Hepatocyte (in vitro differentiated cells): ENCODE measurements at places on chromosomes 2 and 18. TPM values are rescaled to one million over a fixed set of nuclear protein-coding genes. Genes with fewer than 3 reads are reported as not detected.

DNA sequence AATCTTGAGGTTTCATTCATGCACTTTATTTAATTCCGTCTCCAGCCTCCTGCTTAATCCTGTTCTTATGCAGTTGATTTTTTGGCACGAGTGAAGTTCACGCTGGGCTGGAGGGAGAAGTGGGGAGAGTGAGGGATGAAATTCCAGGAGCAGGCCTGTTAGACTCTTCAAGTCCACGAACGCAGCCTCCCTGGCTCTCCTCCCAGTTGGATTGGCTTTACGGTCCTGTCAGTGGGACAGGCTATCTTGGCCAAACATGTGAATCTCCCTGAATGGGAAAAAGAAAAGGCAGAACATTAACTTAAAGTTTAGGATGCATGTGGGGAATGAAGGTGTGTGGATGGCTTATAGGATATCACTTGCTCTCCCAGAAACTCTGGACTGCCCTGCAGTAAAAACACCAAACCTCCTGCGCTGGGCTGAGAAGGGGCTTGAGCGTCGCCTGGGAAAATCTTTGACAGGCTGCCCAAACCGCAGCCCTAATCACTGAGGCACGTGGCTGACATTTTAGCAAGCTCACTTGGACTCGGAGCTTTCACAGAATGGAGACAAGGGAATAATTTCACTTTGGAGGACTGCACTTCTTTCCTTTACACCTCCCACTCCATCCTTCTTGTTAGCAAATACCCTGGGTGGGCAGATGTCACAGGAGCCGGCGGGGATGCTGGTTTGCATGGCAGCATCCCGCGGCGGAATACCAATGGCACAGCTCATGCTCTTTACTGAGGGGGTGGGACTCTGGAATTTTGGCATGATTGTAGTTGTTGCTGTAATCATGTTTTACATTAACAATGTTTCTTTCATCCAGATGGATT, 93.9 kb downstream of the ACKR3 start:
- DNase-seq = peak; percentile 40
- H3K27ac ChIP-seq = peak overlapping the region; percentile 42
- H3K36me3 ChIP-seq = no peaks in the 10 kb centered on the region
- no peaks in the 10 kb centered on the region for H3K27me3 ChIP-seq
- no peak overlapping the region for H3K4me3 ChIP-seq
- H3K4me1 ChIP-seq = peaks cover 39% of the 10 kb centered on the region

DNA sequence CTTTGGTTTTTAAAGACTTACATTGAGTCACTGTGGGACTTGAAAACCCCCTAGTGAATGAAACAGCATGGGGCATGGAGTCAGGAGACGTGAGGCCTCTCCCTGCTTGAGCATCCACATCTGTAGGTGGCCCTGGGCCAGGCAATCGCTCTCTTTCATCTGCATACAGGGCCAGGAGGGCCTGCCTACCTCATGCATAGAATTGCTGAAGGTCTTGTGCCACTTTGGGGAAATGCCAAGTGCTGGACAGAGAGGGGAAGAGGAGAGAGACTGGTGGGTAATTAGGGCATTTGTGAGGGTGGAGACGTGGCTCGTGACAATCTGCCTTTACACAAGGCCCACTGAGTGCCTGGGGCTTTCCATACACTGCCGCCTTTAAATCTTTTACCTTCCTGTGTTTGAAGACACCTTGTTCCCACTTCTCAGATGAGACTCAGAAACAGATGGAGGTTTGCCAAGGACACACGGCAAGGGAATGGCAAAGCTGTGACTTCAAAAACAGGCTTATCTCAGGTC, 322.2 kb upstream of the HS6ST1 start:
- no peak overlapping the region for H3K27ac ChIP-seq
- peaks cover 6% of the 10 kb centered on the region for H3K4me1 ChIP-seq
- H3K4me3 ChIP-seq = no peak overlapping the region
- DNase-seq = no peak

DNA sequence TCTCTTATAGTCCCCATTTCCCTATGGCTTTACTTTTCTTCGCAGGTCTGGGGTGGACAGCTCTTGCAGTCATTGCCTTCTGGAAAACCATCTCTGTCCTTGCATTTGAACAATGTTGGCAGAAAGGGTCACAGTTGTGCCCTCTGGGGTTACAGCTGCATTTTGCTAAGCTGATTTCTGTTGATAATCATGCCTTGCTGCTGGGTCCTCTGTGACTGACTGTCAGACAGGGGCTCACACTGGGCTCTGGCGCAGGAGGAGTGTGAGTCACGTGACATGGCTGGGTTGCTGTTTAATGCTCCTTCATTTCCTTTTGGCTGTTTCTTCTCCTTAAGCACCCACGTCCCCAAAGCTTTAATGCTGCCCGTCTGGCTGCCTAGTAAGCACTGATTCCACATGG, 196.6 kb upstream of the LHCGR start:
- H3K4me1 ChIP-seq = peaks cover 4% of the 10 kb centered on the region
- DNase-seq = no peak
- H3K27me3 ChIP-seq = no peaks in the 10 kb centered on the region
- H3K27ac ChIP-seq = no peak overlapping the region

DNA sequence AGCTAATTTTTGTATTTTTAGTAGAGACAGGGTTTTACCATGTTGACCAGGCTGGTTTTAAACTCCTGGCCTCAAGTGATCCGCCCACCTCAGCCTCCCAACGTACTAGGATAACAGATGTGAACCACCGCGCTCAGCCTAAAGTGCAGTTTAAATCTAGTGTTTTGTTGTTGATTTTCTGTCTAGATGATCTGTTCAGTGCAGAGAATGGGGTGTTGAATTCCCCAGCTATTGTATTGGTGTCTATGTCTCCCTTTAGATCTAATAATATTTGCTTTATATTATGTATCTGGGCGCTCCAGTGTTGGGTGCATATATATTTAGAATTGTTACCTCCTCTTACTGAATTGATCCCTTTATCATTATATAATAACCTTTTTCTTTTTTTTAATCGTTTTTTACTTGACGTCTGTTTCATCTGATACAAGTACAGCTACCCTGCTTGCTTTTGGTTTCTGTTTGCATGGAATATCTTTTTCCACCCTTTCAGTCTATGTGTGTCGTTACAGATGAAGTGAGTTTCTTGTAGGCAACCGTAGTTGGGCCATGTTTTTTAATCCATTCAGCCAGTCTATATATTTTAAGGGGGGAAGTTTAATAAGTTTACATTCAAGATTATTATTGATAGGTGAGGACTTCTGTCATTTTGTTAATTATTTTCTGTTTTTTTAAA, 34.3 kb downstream of the GALM start:
- no peak for DNase-seq
- no peak overlapping the region for H3K27ac ChIP-seq
- H3K4me1 ChIP-seq = peaks cover 27% of the 10 kb centered on the region
- no peaks in the 10 kb centered on the region for H3K36me3 ChIP-seq

- H3K27me3 ChIP-seq = no peaks in the 10 kb centered on the region
- H3K36me3 ChIP-seq = no peaks in the 10 kb centered on the region
- H3K4me3 ChIP-seq = no peak overlapping the region
- no peaks in the 10 kb centered on the region for H3K4me1 ChIP-seq
These were observed 144.7 kb upstream of the PGAP1 start for GRCh38 chr2:197071213-197071612.

- H3K27ac ChIP-seq = peak overlapping the region; percentile 95
- H3K27me3 ChIP-seq = no peaks in the 10 kb centered on the region
- peaks cover 35% of the 10 kb centered on the region for H3K4me1 ChIP-seq
- peak; percentile 76 for DNase-seq
- no peak overlapping the region for H3K4me3 ChIP-seq
- H3K36me3 ChIP-seq = no peaks in the 10 kb centered on the region
These were observed 10.0 kb downstream of the HK2 start for GRCh38 chr2:74843899-74844298.

GRCh38 chr18:48155856-48156255, 225.4 kb upstream of the SMAD2 start:
- H3K27me3 ChIP-seq = no peaks in the 10 kb centered on the region
- no peak for DNase-seq
- peaks cover 32% of the 10 kb centered on the region for H3K4me1 ChIP-seq
- no peak overlapping the region for H3K4me3 ChIP-seq

- H3K27me3 ChIP-seq = no peaks in the 10 kb centered on the region
- H3K4me1 ChIP-seq = no peaks in the 10 kb centered on the region
- H3K4me3 ChIP-seq = no peak overlapping the region
- no peak overlapping the region for H3K27ac ChIP-seq
- H3K36me3 ChIP-seq = peaks cover 3% of the 10 kb centered on the region
These were observed 56.3 kb downstream of the ZAP70 start for GRCh38 chr2:97769711-97770110.

- H3K36me3 ChIP-seq = no peaks in the 10 kb centered on the region
- no peak overlapping the region for H3K4me3 ChIP-seq
- DNase-seq = no peak
- no peaks in the 10 kb centered on the region for H3K4me1 ChIP-seq
These were observed 55.1 kb downstream of the FAM117B start for GRCh38 chr2:202689898-202690297.

GRCh38 chr2:167265004-167265403, 376.7 kb downstream of the XIRP2 start:
- DNase-seq = no peak
- no peaks in the 10 kb centered on the region for H3K27me3 ChIP-seq
- H3K4me1 ChIP-seq = no peaks in the 10 kb centered on the region

- no peaks in the 10 kb centered on the region for H3K27me3 ChIP-seq
- no peaks in the 10 kb centered on the region for H3K4me1 ChIP-seq
- DNase-seq = no peak
- H3K4me3 ChIP-seq = no peak overlapping the region
- H3K36me3 ChIP-seq = no peaks in the 10 kb centered on the region
These were observed 247.0 kb downstream of the KCNH7 start for GRCh38 chr2:162591403-162592083.

DNA sequence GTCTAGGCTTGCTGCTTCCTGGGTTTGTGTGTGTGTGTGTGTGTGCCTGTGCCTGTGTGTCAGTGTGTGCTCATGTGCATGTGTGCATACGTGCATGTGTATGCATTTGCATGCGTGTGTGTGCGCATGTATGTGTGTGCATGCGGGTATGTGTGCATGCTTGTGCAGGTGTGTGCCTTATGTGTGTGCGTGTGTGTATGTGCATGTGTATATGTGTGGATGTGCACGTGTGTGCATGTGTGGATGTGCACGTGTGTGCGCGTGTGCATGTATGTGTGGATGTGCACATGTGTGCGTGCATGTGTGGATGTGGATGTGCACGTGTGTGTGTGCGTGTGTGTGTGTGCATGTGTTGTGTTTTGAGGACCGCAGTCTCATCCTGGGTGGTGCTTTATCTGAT, 42.8 kb downstream of the LPIN1 start:
- no peaks in the 10 kb centered on the region for H3K27me3 ChIP-seq
- H3K4me3 ChIP-seq = no peak overlapping the region
- no peaks in the 10 kb centered on the region for H3K36me3 ChIP-seq
- DNase-seq = no peak

- no peak overlapping the region for H3K4me3 ChIP-seq
- H3K4me1 ChIP-seq = no peaks in the 10 kb centered on the region
- H3K36me3 ChIP-seq = no peaks in the 10 kb centered on the region
These were observed 13.1 kb upstream of the RAX start for GRCh38 chr18:59286341-59286740.

- H3K27me3 ChIP-seq = no peaks in the 10 kb centered on the region
- no peaks in the 10 kb centered on the region for H3K36me3 ChIP-seq
- peaks cover 74% of the 10 kb centered on the region for H3K4me1 ChIP-seq
- no peak for DNase-seq
- H3K27ac ChIP-seq = peak overlapping the region; percentile 20
- no peak overlapping the region for H3K4me3 ChIP-seq
These were observed 136.2 kb downstream of the FMNL2 start for GRCh38 chr2:152470861-152471854.

DNA sequence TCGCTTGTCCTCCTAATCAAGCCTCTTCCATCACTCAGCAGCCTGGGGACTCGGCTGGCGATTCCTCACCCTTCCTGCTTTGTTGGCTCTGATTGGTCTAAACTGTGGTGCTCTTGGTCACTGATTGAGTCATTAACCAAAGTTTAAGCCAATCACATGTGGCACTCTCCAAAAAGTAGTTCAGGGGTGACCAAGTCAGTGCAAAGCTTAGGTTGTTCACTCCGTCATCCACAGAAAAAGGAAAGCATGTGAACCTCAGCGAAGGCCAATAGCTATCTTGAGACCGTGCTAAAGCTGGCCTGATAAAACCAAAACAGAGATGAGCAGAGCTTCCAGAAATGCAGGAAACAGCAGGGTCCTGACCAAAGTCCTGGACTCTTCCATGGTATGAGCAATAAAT, 4.9 kb downstream of the ALPK2 start:
- peaks cover 20% of the 10 kb centered on the region for H3K4me1 ChIP-seq
- no peaks in the 10 kb centered on the region for H3K36me3 ChIP-seq
- H3K27me3 ChIP-seq = no peaks in the 10 kb centered on the region
- peak; percentile 50 for DNase-seq

DNA sequence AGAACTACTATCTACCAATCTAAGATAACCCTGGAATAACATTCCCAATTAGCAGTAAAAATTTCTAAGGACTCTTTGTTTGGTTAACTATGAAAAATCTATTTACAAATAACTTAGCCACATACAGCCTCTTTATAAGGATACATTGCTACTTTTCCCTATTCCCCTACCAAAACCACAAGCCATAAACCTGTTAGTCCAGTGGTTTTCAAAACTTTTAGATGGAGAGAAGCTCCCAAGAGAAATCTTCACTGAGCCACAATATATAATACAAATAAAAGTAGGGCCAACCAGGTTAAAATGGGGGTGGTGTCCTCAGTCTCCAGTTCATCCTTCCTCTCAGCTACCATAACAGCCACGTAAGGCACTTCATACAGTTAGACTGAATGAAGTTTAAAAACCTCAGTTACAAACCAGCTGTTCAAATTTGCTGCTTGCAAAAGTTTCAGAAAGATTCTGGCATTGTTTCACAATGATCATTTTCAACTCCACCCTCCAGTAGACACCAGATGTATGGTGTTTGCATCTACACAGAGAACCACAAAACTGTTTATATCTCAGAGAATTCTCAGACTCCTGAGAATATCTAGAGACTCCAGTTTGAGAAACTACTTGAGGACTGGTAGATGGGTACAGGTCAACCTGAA, 26.0 kb downstream of the SOS1 start:
- peak overlapping the region; percentile 8 for H3K27ac ChIP-seq
- H3K4me1 ChIP-seq = peaks cover 12% of the 10 kb centered on the region
- H3K36me3 ChIP-seq = no peaks in the 10 kb centered on the region
- H3K27me3 ChIP-seq = no peaks in the 10 kb centered on the region
- H3K4me3 ChIP-seq = no peak overlapping the region

Gene SGPP2
- 1.8 and 2.4 TPM in 2 replicates for total RNA-seq

Gene GCG
- 19.8 and 21.1 TPM in 2 replicates for total RNA-seq

Gene FAM237A
- total RNA-seq = not detected in 2 replicates

Gene TACR1
- total RNA-seq = 0.13 and 0.28 TPM in 2 replicates

Gene HMSD
- 0.10 TPM in 1 of 2 replicates, not detected in the other for total RNA-seq

Gene DLGAP1
- total RNA-seq = 3.1 and 3.9 TPM in 2 replicates

Gene ASB18
- not detected in 2 replicates for total RNA-seq

Gene TFPI
- total RNA-seq = 104 and 122 TPM in 2 replicates

Gene GAL3ST2
- 0.20 and 0.53 TPM in 2 replicates for total RNA-seq
